ENCODE measurements at places on chromosomes 2 and 18.

DNA sequence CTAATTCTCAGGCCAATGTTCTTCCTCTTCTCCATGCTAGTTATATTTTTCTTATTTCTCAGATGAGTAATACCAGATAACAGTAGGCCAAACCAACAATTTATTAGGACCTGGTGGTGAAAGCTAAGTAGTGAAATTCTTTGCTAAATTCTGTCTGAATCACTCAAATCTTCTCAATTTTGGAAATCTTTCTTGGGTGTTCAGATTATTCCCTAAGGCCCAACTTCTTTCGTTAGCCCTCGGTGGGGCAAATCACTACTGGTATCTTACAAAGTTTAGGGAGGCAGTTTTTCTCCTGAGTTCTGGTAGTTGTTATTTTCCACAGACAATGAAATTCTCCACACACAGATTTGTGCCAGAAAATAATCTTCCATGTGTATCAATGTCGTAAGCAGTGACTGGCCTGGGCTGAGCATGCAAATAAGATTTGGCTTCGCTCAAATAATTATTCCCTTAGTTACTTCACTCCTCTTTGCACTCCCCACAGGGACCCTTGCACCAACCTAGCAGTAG lies 443.5 kb upstream of the SLC14A2 start:
- no peak for DNase-seq

GRCh38 chr2:142545036-142545435 lies 332.4 kb upstream of the KYNU start:
- no peak for DNase-seq

DNA sequence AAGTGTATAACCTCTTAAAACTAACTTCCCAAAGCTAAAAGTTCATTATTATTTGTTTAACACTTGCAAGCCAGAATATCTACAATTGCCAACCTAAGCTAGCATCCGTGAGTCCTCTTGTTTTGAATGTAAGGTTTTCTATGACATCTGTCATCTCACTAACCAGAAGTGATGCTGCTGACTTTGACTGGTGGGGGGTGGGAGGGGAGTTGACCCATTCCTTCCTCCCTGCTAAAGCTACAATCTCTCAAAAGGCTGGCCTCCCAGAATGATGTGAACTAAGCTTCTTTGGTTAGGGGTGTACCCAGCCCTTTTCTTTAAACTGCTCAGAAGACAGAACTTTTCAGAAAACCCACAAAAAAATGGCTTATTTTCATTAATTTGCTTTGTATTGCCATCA lies 280.6 kb downstream of the ZEB2 start:
- DNase-seq: no peak

DNA sequence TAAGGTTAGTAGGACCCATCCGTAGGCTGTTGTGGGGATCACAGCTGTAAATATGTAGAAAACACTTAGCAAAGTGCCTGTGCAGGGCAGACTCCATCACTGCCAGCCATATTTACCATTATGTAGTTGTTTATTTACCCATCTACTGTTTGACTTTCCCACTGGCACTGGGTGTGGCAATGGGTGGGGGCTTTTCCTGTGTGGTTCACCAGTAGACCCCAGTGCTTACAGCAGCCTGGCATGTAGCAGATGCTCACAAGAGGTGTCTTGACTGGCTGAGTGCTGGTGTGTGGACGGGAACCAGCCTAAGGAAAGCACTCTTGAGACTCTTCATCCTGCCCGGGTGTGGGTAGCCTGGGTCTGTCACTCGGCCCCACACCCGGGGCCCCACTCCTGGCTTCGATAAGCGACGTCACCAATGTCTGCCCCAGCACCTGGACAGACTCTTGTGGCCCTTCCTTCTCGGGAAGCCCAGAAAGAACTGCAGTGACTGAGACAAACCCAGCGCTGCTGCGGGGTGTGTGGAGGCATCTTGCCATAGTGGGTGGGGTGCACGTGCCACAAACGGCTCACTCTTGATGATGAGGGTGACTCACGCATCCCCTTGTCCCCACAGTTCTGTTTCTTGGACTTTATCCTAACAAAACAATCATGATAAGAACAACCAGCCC lies 78.3 kb downstream of the HDAC4 start:
- DNase-seq: no peak

- DNase-seq: no peak
These were observed 11.4 kb upstream of the SMIM21 start for GRCh38 chr18:75438891-75439290.

GRCh38 chr18:13219593-13220159 lies 1.1 kb downstream of the LDLRAD4 start:
- no peak for DNase-seq

- no peak for DNase-seq
These were observed 34.5 kb upstream of the TSPYL6 start for GRCh38 chr2:54290356-54291025.

GRCh38 chr2:238370823-238371372 lies 50.6 kb downstream of the TRAF3IP1 start:
- peak; percentile 31 for DNase-seq

GRCh38 chr18:49628881-49629795 lies 67.3 kb downstream of the LIPG start:
- DNase-seq: no peak

- DNase-seq: no peak
These were observed 46.0 kb upstream of the FAM110C start for GRCh38 chr2:92326-92725.

DNA sequence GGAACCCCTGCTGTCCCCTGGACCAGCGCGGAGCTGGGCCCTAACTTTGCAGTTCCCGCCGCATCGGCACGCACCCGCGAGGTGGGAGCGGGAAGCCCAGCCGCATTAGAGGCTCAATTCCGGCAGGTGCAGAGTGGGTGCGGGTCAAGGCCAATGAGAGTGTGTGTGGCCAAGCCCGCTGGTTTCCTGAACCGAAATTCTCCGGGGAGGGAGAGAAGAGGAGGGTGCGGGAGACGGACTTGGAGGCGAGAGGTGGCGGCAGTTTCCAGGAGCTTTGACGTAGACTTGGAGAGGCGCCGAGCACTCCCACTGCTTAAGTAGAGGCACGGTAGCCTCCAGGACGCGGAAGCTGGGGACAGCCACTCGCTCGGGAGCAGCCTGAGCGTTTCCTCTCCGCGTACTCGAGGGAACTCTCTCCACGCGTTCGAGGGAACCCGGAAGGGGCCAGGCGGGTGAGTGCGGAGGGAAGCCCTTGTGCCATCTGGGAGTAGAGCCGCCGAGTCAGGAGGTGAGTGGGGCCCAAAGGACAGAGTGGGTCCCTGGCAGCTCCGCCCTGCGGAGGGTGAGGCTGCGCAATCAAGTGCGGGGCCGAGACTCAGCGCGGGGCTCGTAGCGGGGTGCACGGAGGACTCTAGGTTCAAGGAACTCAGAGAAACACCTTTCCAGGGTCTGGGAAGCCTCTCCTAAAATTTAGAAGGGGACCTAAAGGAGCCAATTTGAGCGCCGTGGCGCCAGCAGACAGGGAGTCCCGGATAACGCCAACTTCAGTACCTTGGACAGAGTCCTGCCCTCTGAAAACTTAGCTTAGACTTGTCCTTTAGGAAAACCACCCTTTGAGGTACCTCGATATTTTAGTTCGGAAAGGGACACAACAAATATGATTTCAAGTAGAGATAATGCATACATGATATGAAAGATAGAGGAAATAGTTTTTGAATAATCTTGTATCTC lies at the start of gene FAM237A:
TSS of gene FAM237A (plus strand) at position 413 of the 951 bp plus-strand sequence. CDS start 1,750 bp downstream, outside the sequence.
- no peak for DNase-seq

DNA sequence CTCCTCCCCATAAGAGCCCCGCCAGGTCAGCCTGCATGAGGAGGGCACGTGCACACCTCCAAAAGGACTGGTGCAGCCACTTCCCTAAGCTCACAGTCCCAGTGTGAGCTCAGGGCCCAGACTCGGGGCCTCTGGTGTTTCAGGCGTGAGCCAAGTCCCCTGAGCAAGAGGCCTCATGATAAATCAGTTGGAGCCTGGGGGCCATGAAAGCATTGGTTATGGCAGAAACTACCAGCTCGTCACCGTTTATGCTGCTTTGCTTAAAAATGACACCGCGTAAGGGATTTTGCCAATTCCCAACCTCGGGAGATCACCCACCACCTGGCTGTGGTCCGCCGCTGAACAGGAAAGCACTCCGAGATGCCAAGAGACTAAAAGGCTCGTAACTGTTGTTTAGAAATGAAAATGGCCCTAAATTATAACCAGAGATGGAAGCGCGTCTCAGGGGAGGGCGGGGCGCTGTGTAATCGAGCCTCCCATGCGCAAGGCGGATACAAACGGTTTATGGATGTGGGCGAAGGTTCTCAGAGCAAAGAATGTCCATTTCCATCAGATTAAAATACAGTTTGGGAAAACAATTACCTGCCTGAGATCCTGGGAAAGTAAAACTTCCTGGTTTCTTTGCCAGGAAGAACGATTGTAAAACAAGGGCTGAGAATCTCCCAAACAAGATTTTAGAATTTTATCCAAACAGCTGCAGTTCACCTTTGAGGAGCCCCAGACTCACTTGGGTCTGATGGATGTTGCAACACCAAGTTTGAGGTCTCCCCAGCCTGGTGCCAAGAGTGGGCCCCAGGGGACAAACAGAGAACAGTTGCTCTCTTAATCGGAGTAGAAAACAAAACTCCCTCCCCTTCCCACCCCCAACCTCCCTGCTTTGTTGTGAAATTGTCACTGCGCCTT lies 141.4 kb downstream of the BCL2 start:
- DNase-seq: no peak

DNA sequence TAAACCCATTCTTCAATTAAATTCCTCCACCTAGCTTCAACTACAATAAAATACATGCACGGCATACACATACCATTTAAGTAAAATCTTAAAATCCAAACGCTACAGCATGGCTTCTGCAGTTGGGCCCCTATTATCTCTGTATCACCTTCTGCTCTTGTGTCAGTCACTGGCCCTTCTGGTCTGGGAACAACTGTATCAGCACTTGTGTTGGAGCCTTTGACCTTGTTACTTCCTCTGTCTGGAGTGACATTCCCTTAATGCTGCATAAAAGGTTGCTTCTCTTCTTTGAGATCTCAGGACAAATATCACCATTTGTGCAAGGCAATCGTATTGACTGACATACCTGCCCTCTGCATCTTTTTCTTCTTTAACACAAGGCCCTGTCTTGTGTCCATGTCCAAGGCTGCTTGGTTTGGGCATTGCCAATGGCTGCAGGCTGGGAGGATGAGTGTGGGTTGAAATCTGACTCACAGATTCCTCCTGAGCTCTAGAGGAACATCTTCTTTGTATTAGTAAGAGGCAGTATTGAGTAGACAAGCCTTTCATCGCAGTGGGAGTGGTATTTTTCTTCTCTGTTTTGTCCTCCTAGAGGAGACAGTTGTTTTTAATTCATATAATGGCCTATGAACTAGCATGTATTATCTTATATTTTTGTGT lies 267.8 kb upstream of the TRIB2 start:
- no peak for DNase-seq

- no peak for DNase-seq
These were observed 21.2 kb upstream of the NCKAP5 start for GRCh38 chr2:133589456-133589855.

GRCh38 chr18:58241026-58241679 lies 197.1 kb downstream of the NEDD4L start:
- no peak for DNase-seq

All from effector CD4-positive, alpha-beta T cell (primary cell).